Thymus (tissue), 14 donors: ENCODE measurements at places on chromosomes 6 and 20.

GRCh38 chr20:40441771-40442170 lies 247.3 kb downstream of the MAFB start:
- DNase-seq, result no peak

GRCh38 chr6:121694389-121694788 lies 258.9 kb downstream of the GJA1 start:
- no peak for DNase-seq

GRCh38 chr20:8855315-8855714 lies 213.6 kb upstream of the PLCB4 start:
- no peak for DNase-seq

DNA sequence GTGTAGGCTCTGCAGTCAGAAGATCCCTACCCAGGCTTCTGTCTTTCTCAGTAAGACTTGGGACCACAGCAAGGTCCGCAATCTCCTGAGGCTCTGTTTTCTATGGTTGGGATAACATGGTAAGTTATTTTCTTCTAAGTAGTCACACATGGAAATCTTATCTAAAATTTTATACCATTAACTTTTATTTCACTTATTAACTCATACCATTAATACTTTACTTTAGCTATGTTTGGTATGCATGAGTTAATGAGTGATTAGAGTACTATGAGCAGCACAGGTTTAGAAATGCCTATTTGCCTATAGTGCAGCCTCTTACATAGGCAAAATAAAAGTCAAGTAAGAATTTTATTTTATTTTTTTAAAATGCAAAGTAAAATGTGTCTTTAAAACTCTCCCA lies 27.2 kb downstream of the GINM1 start:
- no peak for DNase-seq

DNA sequence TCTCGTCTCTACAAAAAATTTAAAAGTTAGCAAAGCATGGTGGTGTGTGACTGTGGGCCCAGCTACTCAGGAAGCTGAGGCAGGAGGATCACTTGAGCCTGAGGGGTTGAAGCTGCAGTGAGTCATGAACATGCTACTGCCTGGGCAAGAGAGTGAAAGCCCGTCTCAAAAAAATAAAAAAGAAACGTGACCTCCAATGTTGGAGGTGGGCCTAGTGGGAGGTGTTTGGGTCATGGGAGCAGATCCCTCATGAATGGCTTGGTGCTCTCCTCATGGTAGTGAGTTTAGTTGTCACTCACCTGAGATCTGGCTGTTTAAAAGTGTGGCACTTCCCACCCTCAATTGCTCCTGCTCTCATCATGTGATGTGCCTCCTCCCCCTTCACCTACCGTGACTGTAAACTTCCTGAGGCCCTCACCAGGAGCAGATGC lies 24.3 kb downstream of the RBL1 start:
- no peak for DNase-seq
